ENCODE measurements at places on chromosomes 12 and 14. TPM values are rescaled to one million over a fixed set of nuclear protein-coding genes. Genes with fewer than 3 reads are reported as not detected.

Gene FBXW8
- total RNA-seq: 15.6 TPM

DNA sequence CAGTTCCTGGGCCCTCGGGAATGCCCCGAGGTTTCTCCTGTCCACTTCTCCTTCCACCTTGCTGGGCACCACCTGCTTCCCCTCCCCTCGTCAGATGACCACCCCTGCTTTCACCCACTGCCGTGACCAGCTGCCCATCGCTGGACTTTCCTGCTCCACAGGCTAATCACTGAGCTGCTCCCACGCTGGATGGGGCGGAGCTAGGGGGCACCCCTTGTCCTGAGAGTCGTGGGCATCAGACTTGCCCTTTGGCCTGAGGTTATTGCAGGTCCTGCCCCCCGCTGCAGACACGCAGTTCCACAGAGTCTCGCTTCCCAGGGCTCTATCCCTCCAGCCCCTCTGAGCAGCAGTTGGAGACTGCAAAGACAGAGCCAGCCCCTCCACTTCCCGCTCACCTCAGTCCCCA, 427 bp downstream of the SLC6A12 start:
- DNase-seq: no peak

GRCh38 chr14:21711360-21711961, 37.8 kb upstream of the OR4E1 start:
- no peak for DNase-seq

Gene PPP1R3E
- total RNA-seq: 7.4 TPM

Measured in WTC11 (cell line).